ENCODE measurements at places on chromosomes 2 and 18.

- no peak for DNase-seq
These were observed 84.1 kb downstream of the BIN1 start for GRCh38 chr2:127022817-127023216.

DNA sequence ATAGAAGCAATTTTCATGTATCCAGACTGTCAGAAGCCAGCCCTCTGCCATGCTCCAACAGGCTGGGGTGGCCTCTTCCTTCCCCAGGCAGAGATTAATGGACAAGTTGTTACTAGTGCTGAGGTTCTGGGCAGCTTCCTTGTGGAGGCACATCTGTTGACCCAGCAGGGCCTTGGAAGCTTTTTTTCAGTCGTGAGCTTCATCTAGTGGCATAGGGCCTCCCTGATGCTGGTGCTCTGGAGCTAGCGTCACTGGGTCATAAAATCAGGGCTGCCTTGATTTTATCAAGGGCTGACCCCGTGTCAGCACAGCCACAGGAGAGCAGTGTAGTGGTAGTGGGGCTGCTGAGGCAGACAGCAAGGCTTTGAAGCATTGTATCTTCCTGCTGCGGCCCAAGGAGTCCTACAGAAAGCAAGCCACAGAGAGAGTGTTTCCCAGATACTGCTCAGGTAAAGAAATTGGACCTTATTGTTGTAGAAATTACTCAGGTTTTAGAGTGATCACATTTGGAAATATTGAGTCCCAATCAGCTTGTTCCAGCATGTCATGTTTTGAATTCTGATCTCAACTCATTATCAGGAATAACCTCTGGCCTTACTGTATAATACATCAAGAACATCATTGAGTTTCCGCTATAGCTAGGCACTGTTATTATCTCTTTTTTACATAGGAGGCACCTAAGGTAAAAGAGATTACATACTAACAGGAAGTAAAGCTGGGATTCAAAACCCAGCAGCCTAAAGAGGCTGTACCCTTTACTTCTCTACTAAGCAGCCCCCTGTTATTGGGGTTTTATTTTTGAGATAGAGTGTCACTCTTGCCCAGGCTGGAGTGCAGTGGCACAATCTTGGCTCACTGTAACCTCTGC, 92.3 kb upstream of the ALPP start:
- no peak for DNase-seq

GRCh38 chr2:142188562-142188961, 57.7 kb upstream of the LRP1B start:
- DNase-seq: no peak

- no peak for DNase-seq
These were observed 53.3 kb downstream of the CCDC148 start for GRCh38 chr2:158403237-158403636.

- DNase-seq: no peak
These were observed 28.7 kb downstream of the COPS9 start for GRCh38 chr2:240107477-240107796.

All from activated CD8-positive, alpha-beta memory T cell treated with anti-CD3 and anti-CD28 coated beads for 1 hour (primary cell).